Testis (tissue), 5 donors: ENCODE measurements at places on chromosomes 1 and 21. TPM values are rescaled to one million over a fixed set of nuclear protein-coding genes. Genes with fewer than 3 reads are reported as not detected.

GRCh38 chr1:53296117-53296749 lies 31.6 kb downstream of the LRP8 start:
- no peak overlapping the region for H3K27ac ChIP-seq
- no peak for DNase-seq
- peaks cover 48% of the 10 kb centered on the region for H3K4me1 ChIP-seq
- H3K36me3 ChIP-seq = no peaks in the 10 kb centered on the region

DNA sequence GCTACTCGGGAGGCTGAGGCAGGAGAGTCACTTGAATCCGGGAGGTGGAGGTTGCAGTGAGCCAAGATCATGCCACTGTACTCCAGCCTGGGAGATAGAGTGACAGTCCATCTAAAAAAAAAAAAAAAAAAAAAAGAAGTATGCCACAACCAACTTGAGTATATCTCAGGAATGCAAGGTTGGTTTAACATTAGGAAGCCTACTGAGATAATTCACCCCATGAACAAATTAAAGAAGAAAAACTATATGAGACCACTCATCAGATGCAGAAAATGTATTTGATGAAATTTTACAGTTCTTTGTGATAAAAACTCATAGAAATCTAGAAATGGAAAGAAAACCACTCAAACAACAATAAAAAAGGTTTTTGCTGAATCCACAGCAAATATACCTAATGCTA lies 373.8 kb downstream of the LMO4 start:
- no peaks in the 10 kb centered on the region for H3K27me3 ChIP-seq
- no peak overlapping the region for H3K4me3 ChIP-seq
- no peak for DNase-seq
- no peak overlapping the region for H3K27ac ChIP-seq
- no peaks in the 10 kb centered on the region for H3K36me3 ChIP-seq

SYT14 gene
- total RNA-seq = 10.8 TPM

GRCh38 chr1:40936931-40937339 lies 42.6 kb upstream of the CTPS1 start:
- H3K36me3 ChIP-seq = no peaks in the 10 kb centered on the region
- no peak overlapping the region for H3K27ac ChIP-seq
- H3K4me3 ChIP-seq = no peak overlapping the region
- H3K4me1 ChIP-seq = no peaks in the 10 kb centered on the region
- no peak for DNase-seq

- DNase-seq = no peak
- peaks cover 12% of the 10 kb centered on the region for H3K4me1 ChIP-seq
- H3K27me3 ChIP-seq = no peaks in the 10 kb centered on the region
- no peak overlapping the region for H3K4me3 ChIP-seq
- H3K36me3 ChIP-seq = no peaks in the 10 kb centered on the region
These were observed 2.7 kb upstream of the ERI3 start for GRCh38 chr1:44357710-44358109.

DNA sequence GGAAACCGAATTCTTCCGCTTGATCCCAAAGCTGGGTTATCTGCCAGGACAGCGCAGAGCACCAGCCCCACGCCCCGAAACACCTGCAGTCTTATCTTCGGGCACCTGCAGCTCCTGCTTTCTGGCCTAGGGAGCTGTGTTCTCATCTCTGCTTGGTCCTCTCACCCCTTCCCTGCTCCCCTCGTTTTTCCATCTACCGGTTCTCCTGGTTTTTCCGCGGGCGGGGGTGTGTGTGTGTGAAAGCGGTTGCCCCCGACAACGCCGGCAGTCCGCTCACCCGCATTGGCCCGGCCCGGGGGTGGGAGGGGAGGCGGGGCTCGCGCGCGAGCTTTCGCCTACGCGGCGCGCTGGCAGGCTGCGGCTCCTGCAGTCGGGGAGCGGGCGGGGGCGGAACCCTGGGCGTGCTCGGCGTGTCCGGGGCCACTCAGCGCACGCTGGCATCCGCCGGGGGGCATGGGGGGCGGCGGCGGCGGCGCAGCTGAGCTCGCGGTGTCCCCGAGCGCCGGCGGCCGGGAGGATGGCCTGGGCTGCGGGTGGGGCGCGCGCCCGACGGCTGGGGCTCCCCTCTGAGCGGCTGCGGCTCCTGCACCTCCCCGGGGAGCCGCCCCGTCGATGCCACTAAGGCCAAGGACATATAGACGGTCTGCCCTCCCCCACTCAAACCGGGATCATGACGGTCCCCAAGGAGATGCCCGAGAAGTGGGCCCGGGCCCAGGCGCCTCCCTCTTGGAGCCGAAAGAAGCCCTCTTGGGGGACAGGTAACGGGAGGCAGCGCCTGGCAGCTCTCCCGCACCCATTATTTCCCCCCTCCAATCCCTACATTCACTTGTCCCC lies 3.2 kb downstream of the ATP8B2 start:
- no peaks in the 10 kb centered on the region for H3K27me3 ChIP-seq
- H3K4me1 ChIP-seq = peaks cover 40% of the 10 kb centered on the region
- H3K36me3 ChIP-seq = no peaks in the 10 kb centered on the region
- peak; percentile 93 for DNase-seq
- H3K27ac ChIP-seq = peak overlapping the region; percentile 99
- H3K4me3 ChIP-seq = peak overlapping the region; percentile 44

GRCh38 chr1:16114527-16115467 lies 41.1 kb downstream of the EPHA2 start:
- peaks cover 25% of the 10 kb centered on the region for H3K4me1 ChIP-seq
- H3K27me3 ChIP-seq = no peaks in the 10 kb centered on the region

AHDC1 gene
- 73.7 TPM for total RNA-seq
